Skin of body (tissue), 3 donors: ENCODE measurements at places on chromosomes 6 and 20. TPM values are rescaled to one million over a fixed set of nuclear protein-coding genes. Genes with fewer than 3 reads are reported as not detected.

DCDC2 gene
- 1.2 TPM for total RNA-seq

DNA sequence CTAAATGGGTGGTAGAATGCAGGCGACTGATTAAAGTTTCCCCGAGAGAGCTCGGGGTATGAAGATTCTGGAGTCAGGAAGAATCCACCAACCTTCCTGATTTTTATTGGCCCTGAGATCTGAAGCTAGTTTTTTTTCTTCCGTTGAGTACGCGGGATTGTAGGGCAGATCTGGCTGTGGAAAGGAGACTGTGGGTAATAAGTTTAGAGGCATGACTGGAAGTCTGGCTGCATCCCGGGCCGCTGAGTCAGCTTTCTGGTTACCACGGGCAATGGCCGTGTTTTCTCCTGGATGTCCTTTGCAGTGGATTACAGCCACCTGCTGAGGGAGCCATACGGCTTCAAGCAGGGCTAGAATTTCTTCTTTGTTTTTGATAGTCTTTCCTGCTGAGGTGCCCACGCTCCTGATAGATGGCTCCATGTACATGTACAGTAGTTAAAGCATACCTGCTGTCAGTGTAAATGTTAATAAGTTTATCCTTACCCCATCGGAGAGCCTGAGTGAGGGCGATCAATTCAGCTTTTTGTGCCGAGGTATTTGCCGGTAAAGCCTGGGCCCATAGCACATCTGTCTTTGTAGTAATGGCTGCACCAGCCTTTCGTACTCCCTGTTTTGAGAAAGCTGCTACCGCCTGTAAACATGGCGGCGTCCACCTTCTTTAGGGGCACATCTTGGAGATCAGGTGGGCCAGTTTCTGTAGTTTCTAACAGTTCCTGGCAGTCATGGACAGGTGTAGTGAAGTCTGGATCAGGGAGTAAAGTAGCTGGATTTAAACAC, 154.0 kb downstream of the TRIM27 start:
- DNase-seq = no peak

DNA sequence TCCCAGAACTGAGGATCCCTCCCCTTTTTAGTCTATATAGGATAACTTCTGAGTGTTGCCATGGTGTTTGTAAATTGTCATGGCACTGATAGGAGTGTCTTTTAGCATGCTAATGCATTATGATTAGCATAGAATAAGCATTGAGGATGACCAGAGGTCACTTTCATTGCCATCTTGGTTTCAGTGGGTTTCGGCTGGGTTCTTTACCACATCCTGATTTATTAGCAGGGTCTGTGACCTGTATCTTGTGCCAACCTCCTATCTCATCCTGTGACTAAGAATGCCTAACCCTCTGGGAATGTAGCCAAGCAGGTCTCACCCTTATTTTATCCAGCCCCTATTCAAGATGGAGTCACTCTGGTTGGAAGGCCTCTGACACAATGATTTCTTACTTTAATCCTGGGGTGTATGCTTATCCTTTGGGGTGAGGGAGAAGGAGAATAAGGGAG, 19.6 kb downstream of the WFDC2 start:
- no peak for DNase-seq

DNA sequence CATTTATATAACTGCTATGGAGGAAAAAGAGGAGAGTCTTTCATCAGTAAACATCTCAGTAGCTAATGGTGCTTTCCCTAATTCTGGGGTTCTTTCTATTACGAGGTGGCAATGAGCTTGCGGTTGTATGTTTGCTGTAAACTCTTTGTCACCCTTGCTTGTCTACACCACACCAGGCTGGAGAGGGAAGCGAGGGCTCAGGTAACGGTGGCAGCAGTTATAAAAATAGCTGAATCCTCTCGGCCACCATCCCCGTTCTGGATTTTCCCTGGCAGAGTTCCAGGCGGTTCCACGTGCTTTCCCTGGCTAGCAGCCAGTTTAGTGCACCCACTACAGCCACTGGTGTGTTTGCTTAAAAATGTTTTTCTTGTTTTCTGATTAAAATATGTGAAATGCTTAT, 39.0 kb downstream of the MAS1 start:
- no peak for DNase-seq

- no peak for DNase-seq
These were observed 1.1 kb upstream of the CD109 start for GRCh38 chr6:73694711-73695411.
